Renal cortex interstitium (tissue), 15 donors: ENCODE measurements at places on chromosomes 6 and 20.

- no peak for DNase-seq
Measured at GRCh38 chr6:116012951-116013350, 47.7 kb downstream of the FRK start.

DNA sequence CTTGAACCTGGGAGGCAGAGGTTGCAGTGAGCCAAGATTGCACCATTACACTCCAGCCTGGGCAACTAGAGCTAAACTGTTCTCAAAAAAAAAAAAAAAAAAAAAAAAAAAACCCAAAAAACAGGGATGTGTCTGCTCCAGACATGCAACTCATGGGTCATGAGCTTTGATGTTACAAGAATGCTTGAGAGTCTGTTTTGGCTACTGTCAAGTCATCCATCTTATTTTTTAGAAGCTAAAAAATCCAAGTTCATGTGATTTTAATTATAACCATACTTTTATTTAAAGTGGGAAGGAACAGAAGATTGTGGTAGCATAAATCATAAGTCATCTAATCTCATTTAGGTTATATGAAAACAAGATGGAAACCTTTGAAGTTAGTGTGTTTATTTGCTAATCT, 120.6 kb downstream of the PDE7B start:
- DNase-seq: no peak

DNA sequence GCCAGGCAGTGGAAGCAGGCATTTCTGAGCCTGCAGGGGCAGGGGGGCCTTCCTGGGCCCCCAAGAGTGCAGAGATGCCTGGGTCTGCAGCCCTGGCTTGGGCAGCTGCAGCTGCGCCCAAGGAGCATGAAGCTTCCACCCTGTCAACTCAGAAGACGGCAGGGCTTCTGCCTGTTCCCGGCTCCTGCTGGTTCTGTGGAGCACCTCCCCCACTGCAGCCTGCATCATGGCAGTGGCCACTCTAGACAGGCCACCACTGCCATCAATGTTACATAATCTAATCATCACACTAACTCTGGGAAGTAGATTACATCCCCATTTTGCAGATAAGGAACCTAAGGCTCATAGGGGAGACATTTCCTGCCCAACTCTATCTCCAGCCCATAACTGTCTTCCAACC, 21.1 kb upstream of the TOP1 start:
- DNase-seq: no peak

DNA sequence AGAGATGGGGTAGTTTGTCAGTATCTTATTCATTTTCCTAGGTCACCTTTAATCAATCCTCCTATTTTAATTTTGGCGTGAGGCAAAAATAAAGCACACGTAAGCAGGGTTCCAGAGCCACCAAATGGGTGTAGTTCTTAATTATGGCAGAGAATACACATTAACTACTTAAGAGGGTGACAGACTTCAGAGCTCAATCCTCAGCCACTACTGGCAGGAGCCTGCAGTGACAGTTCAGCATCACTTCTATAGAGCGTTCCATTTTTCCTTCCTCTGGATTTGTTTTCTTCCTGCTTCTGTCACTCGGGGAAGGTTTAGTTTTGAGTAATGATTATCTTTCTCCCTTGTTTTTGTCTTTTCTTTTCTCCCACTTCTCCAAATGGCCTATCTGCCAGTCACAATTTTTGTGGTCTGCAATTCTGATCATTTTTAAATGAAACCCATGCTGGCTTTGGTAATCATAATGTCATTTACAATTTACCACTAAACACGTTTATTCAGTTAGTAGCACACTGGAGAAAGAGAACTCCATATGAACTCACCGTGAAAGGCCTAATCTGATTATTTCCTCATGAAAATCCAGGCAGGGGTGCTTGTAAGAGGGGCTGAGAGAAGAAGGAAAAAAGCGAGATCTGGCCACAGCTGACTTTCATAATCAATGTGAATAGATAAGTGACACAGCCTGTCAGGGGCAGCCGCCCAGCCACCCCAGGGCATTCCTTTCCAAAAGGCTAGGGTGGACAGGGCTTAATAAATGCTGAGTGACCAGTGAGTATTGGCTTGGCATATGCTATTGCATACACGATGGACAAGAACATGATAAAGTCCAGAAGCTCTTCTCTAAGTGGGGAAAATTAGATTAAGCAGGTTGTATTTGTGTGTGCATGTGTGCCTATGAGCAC, 412.1 kb downstream of the PKHD1 start:
- no peak for DNase-seq

DNA sequence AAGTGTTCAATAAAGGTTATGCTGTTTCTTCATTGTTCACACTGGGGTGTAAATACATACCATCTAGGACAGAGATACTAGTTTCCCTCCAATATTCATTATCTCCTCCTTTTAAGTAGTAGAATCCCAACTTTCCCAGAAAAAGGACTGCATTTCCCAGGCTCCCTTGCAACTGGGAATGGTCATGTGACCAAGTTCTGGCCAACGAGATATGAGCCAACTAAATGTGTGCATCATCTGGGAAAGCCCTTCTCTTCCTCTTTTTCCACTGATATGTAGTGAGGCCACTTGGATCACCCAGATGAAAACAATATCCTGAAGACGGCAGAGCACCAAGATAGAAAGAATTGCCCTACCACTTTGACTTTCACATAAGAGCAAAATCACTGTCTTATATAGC, 97.9 kb upstream of the PTPRT start:
- no peak for DNase-seq

GRCh38 chr6:94217836-94218235, 798.5 kb upstream of the EPHA7 start:
- no peak for DNase-seq

DNA sequence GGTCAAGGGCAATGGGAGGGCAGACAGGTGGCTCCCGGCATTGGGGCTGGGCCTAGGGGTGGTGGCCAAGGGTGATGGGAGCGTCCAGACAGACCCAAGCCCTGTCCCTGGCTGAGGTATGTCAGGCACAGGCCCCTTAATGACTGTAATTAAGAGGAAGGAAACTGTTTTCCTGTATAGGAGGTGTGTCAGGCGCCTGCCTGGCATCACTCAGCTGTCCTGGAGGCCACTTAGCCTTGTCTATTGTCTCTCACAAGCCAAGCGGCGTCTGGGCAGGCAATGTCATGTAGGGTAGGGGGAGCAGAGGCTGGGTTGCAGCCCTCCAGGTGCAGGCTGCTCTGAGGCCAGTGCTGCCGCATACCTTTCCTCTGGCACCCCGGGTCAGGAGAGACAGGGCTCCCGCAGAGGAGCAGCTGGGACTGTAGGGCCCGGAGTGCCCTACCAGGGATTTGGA, 3.9 kb upstream of the FAM83C start:
- DNase-seq: no peak

GRCh38 chr20:10192171-10192570, 26.5 kb upstream of the SNAP25 start:
- DNase-seq: no peak

DNA sequence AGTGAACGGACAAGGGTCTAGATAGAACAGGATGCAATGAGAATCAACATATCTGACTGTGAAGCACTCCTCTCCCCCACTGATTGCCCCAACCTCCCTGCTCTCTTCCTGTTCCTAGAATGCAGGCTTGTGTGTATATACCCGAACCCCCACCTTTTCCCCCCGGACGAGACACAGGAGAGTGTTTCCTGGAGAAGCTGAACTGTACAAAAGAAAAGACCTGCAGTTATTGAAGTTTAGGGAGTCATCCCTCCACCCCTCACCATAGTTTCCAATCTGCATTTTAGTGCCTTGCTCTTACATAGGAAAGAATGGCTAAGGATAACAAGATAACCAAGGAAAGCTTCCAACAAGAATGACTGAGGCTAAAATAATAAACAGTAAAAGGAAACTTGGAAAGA, 55.5 kb upstream of the PDE10A start:
- DNase-seq: no peak

DNA sequence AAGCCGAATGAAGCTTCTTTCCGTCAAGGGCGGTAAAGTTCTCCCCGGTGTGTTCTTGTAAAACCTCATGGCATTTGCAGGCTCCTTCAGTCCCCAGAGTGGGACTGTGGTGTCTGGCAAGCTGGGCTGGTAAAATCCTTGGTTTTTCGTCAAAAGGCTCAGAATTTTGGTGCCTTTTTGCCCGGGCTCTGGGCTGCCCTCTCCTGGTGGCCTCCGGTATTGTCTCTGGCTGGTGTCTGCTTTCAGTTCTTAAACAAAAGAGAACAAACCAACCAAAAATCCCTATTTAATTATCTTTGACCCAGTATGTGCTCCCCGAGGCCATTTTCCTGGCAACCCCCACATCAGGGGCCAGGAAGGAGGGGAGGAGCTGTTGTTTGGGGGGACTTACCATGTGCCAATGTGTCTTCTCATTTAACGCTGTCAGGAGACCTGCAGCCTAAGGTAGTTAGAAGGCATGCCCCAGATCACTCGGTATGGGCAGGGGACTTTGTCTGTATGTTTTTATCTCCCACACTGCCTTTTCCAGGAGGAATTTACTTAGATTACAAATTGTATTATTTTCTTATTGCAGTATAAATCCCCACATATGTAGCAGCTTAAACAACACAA, 11.1 kb downstream of the CDH4 start:
- DNase-seq: no peak

- no peak for DNase-seq
Measured at GRCh38 chr6:4511641-4512020, 264.6 kb upstream of the CDYL start.

DNA sequence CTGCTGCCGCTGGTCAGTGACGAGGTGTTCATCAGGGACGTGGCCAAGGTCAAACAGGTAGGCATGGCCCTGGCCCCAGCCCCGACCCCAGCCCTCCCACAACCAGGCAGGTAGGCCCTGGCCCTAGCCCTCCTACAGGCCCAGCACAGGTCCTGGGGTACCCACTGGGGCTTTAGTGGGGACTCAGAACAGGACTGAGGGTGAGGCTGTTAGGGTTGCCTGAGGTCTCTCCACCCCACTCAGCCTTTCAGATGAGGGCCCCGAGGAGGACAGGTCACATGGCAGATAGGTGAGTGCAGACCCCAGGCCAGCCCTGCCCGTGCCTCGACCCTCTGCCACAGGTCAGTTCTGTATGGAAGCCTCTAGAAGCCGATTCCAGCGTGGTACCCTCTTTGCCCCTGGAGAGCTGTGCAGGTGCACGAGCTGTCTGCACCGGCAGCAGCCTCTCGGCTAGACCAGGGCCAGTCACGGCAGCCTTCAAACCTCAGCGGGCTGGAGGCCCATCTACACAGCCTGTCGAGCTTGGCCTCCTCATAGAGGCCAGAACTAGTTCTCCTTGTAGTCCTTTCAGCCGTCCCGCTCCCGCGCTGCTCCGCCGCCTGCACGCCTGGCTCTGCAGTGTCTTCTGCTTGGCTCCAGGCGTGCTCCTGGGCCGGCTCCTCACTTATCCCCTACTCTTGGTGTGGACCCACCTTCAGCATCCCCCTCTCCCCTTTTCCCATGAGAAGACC, 35.5 kb downstream of the PYGB start:
- DNase-seq: no peak

- no peak for DNase-seq
Measured at GRCh38 chr20:328027-328974, 2.9 kb downstream of the SOX12 start.

- no peak for DNase-seq
Measured at GRCh38 chr6:39997101-39997635, 62.9 kb upstream of the MOCS1 start.

DNA sequence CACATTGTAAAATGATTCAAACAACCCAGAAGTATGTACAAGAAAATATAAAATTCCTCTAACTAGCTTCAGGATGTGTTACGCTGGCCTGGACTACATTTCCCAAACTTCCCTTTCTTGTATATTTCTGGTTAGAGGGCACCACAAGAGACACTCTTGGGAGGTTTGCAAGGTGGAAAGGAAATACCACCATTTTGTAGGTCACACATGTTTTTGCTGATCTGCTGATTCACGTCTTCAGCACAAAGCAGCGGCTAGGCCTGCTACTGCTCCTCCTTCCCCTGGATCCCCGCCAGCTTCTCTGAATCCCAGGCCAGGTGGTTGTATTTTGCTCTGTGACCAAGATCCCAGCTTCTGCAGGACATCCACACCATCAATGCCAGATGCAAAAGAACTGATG, 104.2 kb downstream of the AGPAT4 start:
- no peak for DNase-seq

DNA sequence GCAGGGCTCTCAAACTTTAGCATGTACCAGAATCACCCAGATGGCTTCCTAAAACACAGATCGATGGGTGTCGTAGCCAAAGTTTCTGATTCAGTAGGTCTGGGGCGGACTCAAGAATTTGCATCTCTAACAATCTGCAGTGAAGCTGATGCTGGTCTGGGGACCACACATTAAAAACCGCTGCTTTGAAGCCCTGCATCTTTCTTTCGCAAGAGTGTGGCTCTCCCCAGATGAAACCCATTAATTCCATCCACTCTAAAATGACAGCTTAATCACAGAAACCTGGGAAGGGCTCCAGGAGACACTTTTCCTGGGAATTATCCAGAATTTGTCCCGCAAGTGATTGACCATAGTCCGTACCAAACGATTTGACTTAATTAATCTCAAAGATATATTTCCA, 319.8 kb upstream of the PLCB4 start:
- no peak for DNase-seq

GRCh38 chr6:2429460-2429859, 184.1 kb upstream of the GMDS start:
- DNase-seq: no peak

- no peak for DNase-seq
Measured at GRCh38 chr20:23205611-23206041, 119.5 kb upstream of the CD93 start.

DNA sequence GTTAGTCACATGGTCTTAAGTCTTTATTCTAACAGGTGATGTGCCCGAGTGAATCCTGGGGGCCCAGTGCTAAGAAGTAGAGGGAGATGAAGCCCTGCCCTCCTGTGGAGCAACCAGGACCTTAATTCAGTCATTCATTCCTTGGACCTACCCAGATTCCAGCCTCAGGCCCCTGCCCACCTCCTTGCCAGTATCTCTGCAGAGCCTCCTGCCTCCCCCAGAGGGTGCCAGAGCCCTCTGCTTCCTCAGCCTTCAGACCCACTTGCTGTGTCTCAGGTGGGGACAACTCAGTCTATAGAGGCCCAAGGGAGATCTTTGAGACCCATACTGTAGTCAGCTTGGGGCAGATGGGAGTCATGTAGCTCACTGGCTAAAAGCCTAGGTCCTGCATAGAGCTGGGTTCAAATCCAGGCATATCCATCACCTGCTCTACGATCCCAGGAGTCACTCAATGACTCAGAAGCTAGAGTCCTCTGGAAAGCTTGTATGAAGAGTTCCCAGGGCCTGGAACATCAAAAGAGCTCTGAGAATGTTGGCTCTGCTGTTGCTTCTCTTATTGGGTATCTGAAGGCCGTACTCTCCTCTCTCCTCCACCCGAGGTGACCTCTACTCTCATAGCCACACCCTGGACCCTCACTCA, 3.9 kb upstream of the SIGLEC1 start:
- DNase-seq: no peak

DNA sequence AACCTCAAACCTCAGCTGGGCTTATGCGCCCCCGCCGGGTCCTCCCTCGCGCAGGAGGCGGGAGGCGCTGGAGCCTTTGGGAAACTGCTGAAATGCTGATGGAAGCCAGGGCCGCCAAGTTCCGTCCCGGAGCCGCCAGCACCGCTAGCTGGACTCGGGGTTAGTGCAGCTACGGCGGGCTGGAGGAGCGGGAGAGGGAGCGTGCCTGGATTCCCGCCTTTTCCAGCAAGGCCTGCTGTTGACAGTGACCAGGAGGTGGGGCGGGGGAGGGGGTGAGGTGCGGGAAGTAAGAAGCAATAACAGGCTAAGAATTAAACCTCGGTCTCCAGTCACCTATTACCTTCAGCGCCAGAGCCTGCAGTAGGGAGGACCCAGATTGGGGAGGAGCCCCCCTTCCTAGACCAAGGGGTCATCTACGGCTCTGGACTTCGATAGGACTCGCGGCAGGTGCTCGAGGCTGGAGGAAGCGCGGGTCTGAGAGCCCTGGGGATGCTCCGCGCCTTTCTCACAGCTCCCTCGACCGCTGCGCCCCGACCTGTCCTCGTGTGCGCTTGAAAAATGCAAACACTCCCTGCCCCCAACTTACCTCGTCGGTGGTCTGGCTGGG, 20.5 kb downstream of the COL9A1 start:
- peak; percentile 22 for DNase-seq
